NCI-H1105 treated with DMSO at 0.1 percent for 48 hours (cell line): ENCODE measurements at places on chromosomes 1 and 21.

DNA sequence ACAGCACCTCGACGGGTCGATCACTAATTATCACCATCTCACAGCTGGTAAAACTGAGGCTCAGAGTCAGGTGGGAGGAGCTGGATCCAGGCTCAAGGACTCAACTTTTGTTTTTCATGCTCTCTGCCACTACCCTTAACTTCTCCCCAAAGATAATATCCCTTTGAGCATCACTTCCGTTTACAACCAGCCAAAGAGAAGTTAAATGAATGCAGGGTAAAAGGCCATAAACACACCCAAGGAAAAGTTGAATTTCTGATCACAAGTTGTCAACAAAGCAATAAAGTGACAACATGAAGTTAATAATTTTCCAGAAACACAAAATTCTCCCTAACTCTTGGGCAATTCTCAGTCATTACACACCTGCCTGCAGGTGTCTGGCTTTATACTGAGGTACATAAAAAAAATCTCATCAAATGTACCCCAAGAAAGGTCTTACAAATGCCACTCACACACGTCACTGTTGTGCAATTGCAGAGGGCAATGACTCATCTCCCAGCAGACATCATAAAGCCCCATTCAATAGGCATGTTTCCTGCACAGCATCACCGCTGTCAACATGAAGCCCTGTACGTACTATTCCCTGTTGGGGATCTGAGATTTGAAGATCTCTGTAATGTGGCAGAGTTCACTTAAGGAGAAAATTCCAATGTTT is 3.4 kb downstream of the OR2T11 start:
- DNase-seq = no peak

DNA sequence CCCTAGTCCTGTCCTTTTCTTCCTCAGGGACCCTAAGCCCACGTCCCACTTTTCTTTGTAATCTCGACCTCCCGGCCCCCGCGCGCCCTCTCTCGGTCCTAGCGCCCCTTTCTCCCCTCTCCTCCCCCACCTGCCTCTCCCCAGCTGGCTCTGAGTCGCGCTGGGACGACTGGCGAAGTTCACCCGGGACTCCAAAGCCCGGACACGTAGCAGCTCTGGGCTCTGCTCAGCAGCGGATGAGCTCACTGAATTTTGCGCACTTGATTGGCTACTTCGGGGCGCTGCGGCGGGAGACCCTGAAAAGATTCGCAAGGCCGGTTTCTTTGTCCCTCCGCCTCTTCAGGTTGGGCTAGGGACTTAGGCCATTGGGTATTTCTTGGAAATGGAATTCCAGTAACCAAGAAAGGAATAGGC is 16.3 kb upstream of the ACKR1 start:
- peak; percentile 76 for DNase-seq

DNA sequence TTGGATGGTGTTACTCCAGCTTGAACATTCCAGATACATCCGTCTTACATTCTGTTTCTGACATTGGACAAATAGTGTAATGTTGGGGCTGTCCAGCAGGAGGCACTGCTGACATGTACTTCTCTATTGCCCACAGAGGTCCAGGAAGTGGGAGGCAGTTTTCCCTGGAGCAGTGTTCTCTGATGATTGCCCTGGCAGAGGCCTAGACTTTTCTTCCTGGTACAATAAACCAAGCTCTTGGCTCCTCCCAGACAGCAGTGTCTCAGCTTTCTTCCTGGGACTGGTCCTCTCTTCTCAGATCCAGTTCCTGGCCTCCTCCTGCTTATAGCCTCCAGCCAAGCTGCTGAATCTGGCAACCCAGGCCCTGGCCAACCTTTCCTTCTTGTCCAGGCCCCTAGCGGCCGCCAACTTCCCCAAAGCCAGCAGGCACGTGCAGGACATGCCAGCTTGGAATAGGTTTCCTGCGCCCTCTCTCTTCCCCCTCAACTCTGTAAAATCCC is 14.9 kb upstream of the IFNLR1 start:
- DNase-seq = peak; percentile 71

DNA sequence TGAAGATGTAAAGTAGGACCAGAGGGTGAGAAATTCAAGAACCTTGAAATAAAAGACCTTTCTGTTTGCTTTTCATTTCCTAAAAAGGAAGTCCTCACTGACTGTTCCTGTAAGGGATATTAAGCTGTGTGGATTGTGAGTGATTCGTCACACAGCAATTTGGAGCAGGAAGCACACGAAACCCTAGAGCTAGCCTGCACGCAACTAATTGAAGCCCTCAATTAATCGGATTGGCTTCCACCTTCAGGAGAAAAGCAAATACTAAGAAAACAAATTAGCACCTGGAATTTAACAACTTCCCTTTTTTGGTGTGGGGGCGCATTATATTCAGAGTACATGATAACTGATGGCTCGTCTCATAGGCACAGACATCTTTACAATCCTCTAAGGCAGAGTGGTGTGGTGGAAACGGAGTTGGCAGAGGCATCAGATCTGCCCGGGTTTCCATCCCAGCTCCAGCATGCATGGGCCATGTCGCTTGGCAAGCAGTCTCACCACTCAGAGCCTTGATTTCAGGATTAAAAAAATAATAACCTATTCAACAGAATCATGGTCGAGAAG is 95.2 kb downstream of the KCNJ15 start:
- peak; percentile 78 for DNase-seq

GRCh38 chr21:38507374-38507942 is 9.2 kb upstream of the ERG start:
- no peak for DNase-seq

DNA sequence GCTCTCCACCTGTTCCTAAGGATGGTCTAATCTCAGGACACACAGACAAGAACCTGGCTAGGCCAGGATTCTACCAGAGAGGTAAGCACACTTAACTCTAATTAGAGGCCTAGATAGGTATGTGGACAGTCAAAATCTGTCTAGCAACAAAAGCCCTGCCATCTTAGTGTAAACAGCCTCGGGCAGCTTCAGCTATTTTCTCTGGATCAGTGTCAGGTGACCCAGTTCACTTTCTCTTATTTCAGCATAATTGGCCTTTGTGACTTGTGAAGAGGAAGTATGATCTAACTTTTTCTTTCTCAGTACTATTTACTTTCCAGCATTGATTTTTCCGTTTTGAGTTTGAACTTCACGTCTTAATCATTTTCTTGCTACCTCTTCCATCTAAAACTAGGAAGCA is 217.7 kb downstream of the CRB1 start:
- peak; percentile 28 for DNase-seq

- no peak for DNase-seq
Measured at GRCh38 chr1:3880429-3881192, 19.5 kb downstream of the C1orf174 start.

DNA sequence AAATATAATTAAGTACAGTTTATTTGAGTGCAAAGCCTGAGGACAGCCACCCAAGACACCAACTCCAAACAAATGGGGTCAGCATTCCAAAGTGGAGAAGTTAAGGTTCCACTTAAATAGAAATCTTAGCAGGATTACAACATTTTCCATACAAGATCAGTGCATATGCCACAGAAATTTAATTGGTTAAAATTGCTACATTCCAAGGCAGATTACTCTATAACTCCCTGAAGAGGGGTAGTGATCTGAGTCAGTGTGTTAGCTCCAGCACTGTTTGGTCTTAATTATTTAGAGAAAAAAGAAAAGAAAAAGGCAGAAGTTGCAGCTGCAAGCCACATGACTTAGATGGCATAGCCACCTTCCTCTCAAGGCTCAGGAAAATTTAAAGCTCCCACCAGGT is 297.5 kb downstream of the HHIPL2 start:
- DNase-seq = no peak

DNA sequence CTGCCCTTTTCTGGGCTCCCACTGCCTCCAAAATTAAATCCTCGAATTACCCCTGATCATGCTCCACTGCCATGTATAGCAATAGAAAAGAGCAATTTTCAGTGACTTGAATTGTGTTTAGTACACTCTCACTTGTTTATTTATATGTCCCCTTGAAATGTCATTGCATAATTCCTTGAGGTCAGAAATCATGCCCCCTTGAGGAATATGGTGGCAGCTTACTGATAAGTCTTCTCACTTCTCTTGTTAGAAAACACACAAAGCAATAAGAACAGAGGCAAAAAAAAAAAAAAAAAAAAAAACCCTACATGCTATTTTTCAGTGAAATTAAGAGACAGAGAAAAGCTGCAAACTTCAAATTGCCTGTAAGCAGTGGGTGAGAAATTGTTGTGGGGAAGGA is 37.5 kb downstream of the GPR88 start:
- no peak for DNase-seq

GRCh38 chr1:33167650-33168447 is 14.0 kb downstream of the TRIM62 start:
- DNase-seq = no peak

DNA sequence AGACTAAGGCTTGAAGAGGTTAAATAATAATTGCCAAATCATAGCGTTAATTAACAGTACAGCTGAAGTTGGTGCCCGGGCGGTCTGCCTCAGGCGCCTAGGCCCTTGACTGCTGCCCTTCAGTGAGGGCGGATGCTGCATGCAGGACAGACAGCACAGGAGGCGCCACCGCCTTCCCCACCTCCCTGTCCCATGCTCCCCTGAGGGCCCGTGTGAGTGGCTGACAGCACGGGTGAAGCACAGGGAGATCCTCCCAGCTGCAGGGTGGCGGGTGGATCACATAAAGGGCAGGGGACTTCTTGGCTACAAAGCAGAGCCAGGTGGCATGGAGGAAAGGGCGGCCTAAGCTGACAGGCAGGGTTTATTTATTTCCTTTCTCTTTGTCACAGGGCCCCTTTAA is 49.1 kb downstream of the DDX20 start:
- no peak for DNase-seq

- DNase-seq = no peak
Measured at GRCh38 chr1:147891088-147891487, 11.5 kb upstream of the GJA8 start.

DNA sequence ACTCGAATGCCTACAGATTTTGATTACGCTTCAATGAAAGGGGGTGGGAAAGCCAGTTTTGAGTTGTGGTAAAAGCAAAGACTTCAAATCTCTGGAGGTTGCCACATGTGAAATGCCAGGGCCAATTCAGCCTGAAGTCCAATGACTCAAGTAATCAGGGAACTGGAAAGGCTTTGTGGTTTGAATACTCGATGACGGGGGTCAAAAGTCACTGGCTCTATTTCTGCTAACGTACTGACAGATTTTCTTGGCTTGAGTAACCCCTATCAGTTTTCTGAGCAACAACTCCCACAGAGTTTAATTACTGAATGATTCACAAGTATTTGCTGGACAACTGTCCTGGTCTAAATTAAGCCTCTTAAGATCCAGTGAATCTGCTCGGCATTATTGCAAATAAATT is 152.2 kb downstream of the SIPA1L2 start:
- DNase-seq = no peak

DNA sequence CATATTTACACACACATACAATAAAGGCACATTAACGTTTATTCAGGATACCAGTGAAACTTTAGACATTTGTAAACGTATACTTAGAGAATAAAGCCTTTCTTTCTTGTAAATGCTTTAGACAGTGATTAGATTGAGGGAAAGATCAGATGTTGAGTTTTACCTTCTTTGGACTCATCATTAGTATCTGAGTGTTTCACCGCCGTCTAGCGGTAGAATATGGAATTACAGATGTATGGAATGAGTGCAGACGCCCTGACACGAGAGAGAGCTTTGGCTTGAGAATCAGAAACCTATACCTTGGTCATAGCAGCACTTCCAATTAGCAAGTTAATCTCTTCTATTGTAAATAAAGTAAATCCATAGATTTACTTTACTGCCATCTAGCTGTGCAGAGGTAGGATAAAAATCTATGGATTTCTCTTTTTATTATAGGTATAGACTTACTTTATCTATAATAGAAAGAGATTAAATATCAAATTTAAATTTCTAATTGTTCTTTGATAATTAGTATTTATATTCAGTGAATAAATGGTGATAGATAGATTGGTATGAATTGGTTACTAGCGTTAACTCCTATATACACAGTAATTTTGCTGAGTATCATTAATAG is 12.6 kb downstream of the FLG2 start:
- DNase-seq = peak; percentile 43

DNA sequence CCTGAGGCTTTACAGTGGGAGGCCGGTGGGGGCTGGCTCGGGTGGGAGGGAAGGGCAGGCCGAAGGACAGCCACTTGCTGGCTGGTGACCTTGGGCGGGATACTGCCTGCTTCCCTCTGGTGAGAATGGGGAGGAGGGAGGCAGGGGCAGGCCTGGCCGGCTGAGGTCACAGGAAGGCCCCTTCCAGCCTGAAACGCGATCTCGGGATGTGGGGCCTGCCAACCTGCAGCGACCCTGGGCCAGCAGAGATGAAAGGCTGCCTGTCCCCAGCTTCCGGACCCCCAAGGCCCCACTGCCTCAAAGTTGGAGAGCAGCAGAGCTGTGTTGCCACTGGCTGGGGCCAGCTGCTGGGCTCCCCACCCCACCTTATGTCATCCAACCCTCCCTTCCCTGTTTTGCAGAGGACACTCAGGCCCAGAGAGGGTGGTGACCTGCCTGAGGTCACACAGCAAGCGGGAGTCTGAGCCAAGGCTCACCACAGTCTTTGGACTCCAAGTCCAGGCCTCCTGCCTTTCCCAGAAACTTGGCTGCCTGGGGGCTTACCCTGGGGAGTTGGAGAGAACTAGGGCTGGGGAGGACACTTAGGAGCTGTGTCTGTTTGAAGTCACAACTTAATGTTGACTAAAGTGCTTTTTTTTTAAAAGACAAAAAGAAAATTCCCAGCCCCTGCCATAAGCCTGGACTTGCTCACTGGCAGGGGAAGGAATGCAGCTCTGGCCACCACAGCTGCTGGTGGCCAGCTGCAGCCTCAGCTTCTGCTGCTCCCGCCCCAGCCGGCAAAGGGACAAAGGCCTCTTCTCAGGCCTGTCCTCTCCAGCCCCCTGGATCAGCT is 14.8 kb upstream of the WASF2 start:
- no peak for DNase-seq

- DNase-seq = no peak
Measured at GRCh38 chr1:29556657-29557056, 320.3 kb downstream of the PTPRU start.

GRCh38 chr1:159958719-159959380 is 4.8 kb upstream of the SLAMF9 start:
- DNase-seq = no peak

DNA sequence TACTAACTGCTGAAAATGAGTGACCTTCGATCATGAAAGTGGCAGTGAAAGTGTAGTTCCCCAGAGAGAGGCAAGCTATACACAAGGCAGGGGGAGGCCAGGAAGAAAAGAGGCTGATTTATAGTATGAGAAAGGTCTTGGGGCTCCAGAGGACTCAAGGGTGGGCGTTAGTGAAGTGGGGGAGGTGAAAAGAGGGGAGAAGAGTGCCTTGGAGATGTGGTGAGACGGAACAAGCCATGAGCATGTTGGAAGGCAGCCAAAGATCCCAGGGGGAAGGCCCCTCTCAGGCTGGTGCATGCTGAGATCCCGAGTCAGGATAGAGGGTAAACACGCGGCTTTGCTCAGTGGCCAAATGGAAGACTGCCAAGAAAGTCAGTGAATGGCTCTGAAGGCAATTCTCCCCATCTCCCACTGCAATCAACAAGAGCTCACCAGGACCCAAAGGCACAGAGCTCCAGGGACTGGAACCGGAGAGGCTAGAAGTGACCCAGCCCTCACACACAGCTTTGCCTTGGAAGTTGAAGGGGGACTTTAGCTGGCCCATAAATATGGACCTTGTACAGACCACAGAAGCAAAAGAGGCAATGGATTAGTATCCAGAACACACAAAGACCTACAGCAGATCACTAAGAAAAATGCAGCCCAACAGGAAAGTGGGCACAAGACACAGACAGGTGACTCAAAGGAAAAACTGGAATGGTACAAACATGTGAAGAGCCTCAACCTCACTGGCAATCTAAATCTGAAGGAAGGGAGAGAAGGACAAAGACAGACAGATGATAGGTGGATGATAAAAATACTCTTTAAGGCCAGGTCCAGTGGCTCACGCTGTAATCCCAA is 49.6 kb downstream of the HSF2BP start:
- DNase-seq = peak; percentile 98
